Hepatocyte (in vitro differentiated cells): ENCODE measurements at places on chromosomes 11 and 22.
A peak's percentile ranks its signal among the peaks of the same experiment; 100 is the strongest.

GRCh38 chr11:128487978-128488377 is 99.4 kb downstream of the ETS1 start:
- DNase-seq: no peak

DNA sequence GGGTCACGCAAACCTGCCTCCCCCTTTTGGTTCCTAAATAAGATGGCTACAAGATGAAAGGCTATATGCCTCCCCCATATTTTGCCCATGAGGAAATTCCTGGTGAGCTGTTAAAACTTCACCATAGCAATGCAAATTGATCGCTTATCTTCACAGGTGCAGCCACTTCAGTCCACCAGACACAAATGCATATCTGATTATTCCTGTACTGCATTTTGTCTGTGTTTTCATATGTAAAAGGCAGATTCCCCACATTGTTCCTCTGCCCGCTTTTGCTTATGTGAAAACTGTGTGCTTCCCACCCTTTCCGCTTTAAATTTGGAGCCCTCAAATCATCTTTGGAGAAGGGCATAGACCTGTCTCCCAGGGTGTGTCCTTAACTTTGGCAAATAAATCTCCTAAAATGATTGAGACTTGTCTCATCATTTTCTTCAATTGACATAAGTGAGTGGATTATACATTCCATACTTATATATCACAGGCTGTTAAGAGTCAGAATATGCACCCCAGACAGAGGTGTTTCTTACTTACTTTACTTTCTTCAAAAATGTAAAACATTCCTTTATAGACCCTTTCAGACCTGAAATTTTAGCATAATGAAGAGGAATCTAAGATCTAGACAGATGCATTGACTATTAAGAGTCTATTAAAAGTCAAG is 116.4 kb downstream of the CASP12 start:
- DNase-seq: no peak

GRCh38 chr11:19032990-19033389 is 27.5 kb downstream of the MRGPRX2 start:
- DNase-seq: no peak

DNA sequence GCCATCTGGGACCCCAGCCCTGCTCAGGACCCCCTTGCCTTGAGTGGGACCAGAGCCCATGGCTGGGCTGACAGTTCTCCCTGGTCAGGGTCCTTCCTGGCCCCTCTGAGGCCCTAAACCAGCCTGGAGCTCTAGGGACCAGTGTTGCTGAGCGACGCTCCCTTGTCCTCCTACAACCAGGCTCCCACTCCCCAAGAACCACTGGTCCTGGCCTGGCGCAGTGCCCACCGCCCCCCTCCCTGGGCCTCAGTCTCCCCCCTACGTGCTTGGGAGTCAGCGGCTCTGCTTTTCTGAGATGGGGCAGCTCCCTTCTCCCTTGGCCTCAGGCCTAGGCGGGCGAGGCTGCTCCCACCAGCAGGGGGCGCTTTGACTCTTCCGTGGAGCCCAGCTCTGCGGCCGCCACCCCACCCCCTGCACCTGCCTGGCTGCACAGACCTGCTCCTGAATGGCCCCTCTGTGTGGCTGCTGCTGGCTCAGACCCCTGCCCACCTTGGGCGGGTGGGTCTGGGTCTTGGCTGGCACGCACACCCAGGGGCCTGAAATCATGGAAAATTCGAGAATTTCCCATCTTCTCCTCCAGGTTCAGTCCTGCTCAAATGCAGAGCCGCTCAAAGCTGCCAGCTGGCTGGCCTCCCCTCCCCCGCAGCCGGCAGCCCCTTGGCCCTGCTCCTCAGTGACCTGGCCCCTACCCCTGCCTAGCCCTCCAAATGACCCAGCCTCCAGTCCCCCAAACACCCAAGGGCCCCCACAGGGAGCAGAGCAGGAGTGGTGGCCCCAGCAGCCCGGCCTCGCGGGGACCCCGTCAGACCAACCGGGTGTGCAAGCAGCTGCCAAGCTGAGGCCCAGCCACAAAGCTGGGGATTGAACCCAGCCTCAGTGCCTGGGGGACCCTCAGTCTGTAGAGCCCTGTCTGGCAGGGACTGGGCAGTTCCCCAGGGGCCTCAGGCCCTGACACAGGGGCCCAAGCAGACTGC is 9.1 kb downstream of the PRR33 start:
- DNase-seq: peak; percentile 92

DNA sequence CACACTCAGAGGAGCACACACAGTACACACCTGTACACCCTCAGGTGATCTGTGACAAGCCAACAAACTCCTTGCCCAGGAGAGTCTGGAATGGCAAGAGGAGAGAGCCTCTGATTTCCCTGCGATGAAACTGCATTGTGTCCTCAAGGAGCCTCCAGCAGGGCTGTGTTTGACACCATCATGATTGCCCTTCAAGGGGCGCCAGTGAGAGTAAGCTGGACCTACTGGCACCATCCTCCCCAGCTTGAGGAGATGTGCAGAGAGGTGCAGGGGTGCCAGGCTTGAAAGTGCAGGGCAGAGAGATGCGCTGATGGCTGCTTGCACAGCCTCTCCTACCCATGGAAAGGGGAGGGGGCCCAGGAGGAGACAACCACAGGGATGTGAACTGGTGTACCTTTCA is 188.8 kb upstream of the CADM1 start:
- no peak for DNase-seq

DNA sequence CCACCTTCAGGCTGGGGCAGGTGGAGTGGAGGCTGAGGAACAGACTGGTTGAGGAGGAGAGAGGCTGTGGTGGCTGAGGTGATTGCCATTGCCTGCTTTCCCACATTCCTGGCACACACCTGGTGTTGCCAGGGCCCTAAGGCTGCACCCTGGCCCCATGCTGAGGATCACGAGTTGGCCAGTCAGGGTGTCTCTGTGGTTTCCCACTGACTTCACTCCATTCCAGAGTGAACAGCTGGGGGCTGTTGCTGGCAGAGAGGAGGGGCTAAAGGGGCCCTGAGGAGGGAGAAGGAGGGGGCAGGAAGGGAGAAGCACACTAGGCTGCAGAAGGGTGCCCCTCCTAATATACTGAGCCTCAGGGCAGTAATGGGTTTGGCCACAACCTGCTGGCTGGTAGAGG is 1.8 kb downstream of the TMEM86A start:
- no peak for DNase-seq

DNA sequence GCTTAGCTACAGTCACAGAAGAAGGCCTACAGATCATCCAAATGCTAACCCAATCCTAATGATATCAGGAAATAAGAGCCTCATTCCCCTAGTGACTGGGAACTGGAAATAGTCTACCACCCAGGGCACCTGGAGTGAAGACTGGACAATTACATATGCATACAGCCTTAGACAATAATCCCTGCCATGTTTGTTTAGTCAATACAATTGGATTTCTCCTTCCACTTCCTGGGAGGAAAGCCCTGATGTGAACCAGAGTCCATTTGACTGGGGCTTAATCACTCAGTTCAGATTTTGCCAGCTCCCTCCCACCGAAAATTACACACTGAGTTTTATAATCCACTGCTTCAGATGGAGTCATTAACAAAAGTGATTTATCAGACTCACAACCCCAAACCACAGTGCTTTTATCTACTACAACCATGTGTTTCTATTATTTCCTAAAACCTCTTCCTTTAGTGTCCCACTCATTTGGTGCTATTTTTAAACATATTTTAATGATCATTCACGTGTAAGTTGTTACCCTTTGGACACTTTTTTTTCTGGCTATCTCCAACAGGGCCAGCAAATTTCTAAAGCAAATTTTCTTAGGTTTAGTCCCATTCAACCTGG is 29.9 kb downstream of the CWF19L2 start:
- DNase-seq: no peak

DNA sequence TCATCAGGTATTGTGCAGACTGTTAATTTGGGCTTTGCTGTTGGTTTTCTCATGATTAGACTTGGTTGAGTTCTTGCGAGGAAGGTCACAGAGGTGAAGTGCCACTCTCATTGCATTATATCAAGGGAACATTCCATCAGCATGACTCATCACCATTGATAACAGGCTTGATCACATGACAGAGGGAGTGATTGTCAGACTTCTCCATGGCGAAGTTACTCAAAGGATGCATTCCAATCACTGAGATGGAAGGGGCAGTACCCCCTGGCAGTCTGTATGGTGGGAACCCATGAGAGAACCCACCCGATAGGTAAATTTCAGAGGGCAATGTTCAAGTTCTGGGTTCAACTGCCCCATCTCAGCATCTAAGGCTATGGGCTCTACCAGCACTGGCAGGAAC is 19.4 kb upstream of the P2RY2 start:
- DNase-seq: peak; percentile 81

- DNase-seq: no peak
Measured at GRCh38 chr22:43566561-43567332, 154.9 kb downstream of the MPPED1 start.

GRCh38 chr11:72815110-72815618 is 953 bp downstream of the ATG16L2 start:
- no peak for DNase-seq

DNA sequence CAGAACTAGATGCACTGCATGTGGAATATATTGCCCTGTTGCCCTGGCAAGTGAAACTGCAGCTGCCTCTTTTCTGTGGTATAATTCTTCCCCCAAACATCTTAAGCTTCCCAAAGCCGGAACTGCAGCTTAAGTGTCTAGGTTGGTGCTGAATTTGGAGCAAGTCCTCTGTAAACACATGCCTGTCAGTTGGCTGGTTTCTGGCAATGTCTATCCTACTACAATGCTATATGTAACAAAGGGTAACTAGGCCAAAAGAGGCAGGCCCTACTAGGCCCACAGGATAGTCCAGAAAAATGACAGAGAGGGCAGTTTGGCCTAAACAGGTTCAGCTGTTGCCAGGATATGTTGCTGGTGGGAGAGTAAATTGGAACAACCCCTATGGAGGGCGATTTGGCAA is 27.9 kb downstream of the ASCC2 start:
- DNase-seq: no peak

- peak; percentile 34 for DNase-seq
Measured at GRCh38 chr11:57646799-57647303, 2.9 kb downstream of the YPEL4 start.

- DNase-seq: no peak
Measured at GRCh38 chr22:30557243-30557642, 10.7 kb upstream of the SEC14L6 start.

DNA sequence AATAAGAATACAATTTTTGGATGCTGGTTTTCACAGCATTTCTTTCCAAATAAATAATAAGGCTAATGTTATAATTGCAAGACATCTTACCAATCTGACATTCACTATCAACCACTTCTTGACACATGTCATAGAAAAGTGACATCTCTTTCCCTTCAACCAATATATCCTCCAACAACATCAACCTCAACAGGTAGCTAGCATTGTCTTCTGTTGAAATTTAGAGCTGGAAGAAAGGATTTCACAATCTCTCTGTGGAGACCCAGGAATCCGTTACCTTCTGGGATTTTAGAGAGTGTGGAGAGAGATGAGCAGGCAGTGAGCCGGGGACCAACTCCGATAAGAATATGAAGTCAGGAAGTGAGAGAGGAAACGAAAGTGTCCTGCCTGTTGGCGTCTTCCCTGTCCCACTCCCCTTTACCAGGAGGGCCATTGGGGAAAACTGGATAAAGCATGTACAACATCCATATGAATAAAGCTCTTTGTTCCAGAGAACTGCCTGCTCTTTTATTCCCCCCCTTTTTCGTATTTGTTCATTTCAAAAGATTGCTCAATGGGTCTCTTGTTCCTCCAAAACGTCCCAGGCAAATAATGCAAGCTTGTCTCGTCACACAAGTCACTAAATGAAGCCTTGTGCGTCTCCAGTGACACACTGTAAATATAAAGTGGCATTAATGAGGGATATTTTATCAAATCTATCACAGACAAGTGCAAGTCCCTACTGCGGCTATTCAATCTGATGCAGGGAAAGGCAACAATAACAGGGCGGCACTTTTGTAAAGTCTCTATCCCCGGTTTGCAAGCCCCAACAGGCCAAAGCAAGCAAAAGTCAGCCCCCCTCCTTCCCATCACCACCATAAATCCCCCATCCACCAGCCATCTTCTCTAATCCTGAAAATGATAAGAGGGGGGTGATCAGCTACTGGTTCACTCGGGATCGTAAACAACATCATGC is 3.4 kb downstream of the CADM1 start:
- no peak for DNase-seq

- no peak for DNase-seq
Measured at GRCh38 chr22:39197578-39197977, 45.1 kb upstream of the CBX7 start.

DNA sequence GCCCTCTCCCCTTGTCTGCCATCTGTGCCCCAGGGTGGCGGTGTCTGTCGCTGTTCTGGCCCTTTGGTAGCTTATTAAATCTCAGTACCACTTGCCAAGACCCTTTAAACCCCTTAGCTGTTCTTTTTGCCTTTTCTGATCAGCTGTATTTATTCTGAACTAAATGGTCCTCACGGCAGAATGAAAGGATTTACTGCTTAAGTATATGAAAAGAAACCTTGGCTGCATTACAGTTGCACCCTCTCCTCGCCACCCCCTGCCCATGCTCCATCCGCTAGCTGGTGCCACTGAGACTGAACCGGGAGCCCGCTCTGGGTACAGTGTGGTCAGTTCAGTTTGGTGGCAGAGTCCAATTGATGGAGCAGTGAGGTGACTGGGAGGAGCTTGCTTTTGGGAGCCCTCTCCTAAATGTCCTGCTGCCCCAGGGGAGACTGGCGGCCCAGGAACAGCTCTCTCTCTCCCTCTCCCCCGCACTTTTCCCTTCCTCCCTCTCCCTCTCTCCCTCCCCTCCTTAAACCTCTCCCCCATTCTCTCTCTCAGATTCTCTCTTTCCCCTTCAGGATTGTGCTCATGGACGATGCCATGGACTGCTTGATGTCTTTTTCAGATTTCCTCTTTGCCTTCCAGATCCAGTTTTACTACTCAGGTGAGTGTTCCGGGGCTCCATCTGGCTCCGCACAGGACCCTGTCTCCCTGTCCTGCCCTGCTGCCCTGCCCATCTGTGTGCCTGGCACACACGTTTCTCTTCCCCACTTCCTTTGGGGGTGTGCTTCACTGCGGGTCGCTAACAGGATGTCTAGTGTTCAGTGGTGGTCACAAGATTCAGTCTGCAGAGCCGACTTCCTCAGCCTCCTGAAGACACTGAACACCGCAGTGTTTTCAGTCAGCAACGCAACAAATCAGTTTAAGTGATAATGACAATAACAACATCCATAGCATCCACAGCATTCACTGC is 21.8 kb downstream of the ARFGAP2 start:
- no peak for DNase-seq

DNA sequence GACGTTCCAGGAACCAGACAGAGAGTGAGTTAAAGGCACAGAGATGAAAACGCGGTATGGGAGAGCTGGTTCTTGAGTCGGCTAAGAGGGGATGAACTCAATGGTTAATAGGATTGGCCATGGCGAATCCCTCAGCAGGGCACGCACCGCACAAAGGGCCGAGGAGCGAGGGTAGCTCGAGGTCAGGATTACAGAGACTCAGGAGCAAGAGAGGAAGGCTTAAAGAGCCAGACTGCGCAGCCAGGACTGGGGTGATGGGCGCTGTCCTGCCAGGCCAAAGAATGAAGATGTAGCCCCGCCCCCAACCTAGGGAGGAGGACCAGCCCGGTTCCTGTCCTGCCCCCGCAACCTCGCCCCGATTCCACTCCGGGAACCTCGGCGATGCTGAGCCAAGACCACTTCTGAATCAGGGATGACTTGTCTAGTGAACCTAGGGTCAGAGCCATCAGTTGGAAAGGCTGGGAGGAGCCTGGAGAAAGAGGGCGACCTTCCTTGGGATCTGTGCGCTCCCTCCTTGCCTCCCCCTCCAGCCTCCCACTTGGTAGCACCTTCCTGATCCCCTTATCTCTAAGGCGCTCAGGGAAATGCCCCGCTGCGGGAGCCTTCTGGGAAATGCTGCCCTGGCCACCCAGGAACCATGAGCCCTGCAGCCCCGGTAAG is at the start of gene PLEKHB1:
TSS of gene PLEKHB1 (plus strand) at position 610 of the 660 bp plus-strand sequence. CDS start at position 638, 28 bp downstream.
- DNase-seq: peak; percentile 60
